ENCODE measurements at places on chromosomes 2 and 18. TPM values are rescaled to one million over a fixed set of nuclear protein-coding genes. Genes with fewer than 3 reads are reported as not detected.

- no peak for DNase-seq
These were observed 104.7 kb downstream of the FEZ2 start for GRCh38 chr2:36493306-36493705.

- no peak for DNase-seq
These were observed 67.9 kb upstream of the RAPGEF4 start for GRCh38 chr2:172667581-172668325.

DNA sequence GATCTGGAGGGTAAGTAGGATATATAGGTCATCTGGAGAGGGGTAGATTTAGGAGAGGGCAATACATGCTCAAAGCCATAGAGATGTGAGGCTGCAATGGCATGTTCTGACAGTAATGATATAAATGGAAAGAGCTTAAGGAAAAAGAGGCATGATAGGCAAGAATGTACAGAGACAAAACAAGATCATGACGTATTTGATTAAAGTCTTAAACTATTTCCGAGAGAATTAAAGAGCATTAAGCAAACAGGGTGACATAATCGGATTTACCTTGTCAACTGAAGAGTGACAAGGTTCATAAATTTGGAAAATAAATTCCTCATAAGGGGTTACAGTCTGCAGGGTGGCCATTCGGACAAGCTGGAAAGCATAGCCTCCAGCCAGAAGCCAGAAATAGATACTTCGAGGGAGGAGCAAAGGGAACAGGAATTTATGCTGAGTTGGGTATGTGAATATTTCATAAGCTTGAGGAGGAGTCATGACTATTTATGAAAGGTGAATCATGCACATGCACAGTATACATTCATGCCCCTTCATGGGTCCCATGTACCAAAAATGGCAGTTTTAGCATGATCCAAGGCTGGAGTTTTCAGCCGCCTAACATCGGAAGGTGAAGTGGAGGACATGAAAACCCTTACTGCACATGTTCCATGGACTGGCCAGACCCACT, 396.2 kb upstream of the VWC2L start:
- DNase-seq = no peak

DNA sequence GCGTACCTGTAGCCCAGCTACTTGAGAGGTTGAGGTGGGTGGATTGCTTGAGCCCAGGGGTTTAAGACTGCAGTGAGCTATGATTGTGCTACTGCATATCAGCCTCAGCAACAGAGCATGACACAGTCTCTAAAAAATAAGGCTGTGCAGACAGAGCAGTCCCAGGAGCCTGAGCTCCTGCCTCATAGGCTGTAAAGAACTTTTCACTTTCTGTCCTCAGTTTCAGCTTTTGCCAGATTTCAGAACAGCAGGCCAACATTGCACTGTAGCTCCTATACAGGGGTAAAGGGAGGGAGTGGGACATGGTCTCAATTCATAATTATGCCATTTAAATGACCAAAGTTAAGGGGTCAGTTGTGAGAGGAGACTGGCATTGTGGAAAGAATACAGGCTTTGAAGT, 150.6 kb downstream of the GALNT1 start:
- no peak for DNase-seq

- no peak for DNase-seq
These were observed 134.8 kb downstream of the COL6A3 start for GRCh38 chr2:237279012-237279768.

- DNase-seq = no peak
These were observed 20.2 kb upstream of the B3GNT2 start for GRCh38 chr2:62175728-62176127.

- no peak for DNase-seq
These were observed 884 bp upstream of the RAPH1 start for GRCh38 chr2:203535784-203536585.

- no peak for DNase-seq
These were observed 808.5 kb downstream of the CPS1 start for GRCh38 chr2:211364911-211365310.

DNA sequence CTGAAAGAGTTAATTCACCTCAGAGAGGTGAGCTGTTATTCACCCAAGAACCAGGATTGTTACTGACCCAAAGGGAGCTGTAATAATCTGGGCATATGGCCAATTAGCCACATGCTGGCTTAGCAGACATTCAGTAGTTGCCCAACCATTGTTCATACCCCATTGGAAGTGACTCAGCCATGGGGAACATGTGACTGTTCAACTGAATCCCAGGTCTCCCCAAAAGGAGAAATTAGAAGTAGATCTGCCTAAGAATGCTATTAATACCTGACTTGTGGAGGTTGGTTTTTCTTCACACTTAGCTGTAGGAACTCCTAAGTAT, 272.6 kb upstream of the UBE2E3 start:
- DNase-seq = no peak

- peak; percentile 58 for DNase-seq
These were observed 47.8 kb downstream of the ZAP70 start for GRCh38 chr2:97761192-97761591.

DNA sequence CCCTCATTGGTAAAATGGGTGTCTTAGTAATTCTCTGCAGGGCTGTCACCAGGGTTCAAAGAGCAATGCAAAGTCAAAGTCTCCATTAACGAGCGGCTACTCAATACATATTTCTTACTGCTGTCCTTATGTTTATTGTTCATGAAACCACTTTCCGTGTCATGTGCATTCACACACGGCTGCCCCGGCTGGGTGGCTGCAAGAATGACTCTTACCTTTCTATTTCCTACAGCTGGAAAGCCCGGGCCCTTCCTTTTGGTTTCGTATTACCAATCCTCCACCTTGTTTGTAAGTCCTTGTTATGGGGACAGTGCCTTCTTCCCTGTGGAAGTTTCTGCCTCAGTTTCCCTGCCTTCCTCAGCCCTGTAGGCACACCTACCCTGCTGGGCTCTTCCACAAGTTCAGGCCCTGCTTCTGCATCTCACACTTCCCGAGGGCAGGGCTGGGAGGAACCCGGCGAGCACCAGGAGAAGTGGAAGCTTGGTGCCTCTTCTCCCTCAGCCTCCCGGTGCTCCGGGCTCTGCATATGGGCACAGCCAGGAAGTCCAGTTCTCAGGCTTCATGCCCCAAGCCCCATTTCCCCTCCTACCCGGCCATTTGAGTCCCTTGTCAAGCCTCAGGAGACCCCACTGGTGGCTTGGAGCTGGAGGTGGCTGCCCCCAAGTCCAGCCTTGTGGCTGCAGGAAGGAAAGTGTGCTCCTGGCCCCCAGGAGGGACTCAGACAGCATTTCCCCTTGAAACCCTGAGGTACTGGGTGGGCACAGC, 18.7 kb upstream of the ACKR3 start:
- DNase-seq = no peak

GRCh38 chr2:238726670-238727584, 121.0 kb upstream of the TWIST2 start:
- no peak for DNase-seq

GRCh38 chr18:9193031-9193430, 56.5 kb downstream of the ANKRD12 start:
- no peak for DNase-seq

DNA sequence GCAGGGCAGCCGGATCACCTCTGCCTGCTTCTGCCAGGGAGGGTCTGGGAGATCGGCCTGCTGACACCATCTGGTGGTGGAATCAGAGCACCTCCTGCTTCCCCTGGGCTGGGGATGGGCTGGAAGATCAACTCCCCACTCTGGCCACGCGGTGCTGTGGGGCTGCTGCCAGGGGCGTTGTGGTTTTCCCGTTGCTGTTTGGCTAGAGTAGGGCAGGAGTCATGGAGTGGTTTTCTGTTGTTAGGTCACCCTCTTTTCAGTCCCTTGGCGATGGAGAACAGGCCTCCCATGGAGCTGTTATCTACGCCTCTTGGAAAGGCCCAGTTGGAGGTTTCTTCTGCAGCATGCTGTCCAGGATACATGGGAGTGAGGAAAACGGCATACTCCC, 15.2 kb downstream of the BCL2L11 start:
- no peak for DNase-seq

GRCh38 chr2:129936334-129936934, 43.0 kb upstream of the RAB6C start:
- no peak for DNase-seq

GRCh38 chr2:15313657-15314056, 247.5 kb downstream of the NBAS start:
- no peak for DNase-seq

DNA sequence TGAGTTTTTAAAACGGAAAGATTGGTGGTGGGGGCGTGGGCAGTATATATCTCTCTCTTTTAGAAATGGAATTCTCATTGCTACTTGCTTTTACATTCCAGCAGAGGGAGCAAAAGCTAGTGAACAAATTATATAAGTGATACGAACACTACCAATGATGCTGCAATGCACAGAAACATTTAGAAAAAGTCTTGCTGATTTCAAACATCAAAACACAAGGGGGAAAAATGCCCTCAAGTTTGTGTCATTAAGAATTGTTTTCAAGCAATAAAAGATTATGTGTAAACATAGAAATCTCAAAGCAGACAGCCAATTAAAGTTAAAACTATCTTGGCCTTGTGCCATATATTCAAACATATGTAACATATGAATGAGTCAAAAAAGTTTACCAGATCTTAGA, 296.3 kb upstream of the KCNJ3 start:
- no peak for DNase-seq

DNA sequence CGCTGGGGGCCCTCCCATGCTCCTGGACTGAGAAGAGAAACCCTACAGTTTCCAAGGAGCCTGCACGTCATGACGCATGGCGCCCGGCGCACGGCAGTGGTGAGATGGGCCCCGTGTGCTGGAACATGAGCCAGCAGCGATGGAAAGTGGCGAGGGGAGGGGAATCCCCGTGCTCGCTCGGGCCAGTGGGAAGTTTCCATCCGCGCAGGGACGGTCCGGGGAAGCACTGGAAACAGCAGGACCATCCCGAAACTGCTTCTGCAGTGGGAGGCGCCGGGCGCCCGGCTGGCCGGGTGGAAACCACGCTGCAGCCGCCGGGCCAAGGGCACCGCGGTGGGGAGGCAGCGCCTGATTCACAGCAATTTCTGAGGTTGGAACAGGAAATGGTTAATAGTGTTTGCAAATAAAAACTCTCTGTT, 4.9 kb upstream of the PDCD1 start:
- DNase-seq = peak; percentile 50

GRCh38 chr2:198188982-198189381, 384.6 kb downstream of the PLCL1 start:
- DNase-seq = no peak

- no peak for DNase-seq
These were observed 18.0 kb downstream of the DGUOK start for GRCh38 chr2:73944714-73945113.

GRCh38 chr18:49137093-49137492, 186.3 kb upstream of the SMAD7 start:
- DNase-seq = no peak

- no peak for DNase-seq
These were observed 17.5 kb downstream of the VRK2 start for GRCh38 chr2:58064086-58064485.

- DNase-seq = no peak
These were observed 1.8 kb upstream of the FRZB start for GRCh38 chr2:182868054-182868796.

- no peak for DNase-seq
These were observed 132.9 kb downstream of the GAREM1 start for GRCh38 chr18:32337821-32338220.

- DNase-seq = no peak
These were observed 691.0 kb downstream of the ZEB2 start for GRCh38 chr2:143828763-143829537.

GRCh38 chr2:189261431-189261841, 81.9 kb upstream of the COL5A2 start:
- DNase-seq = peak; percentile 38

DNA sequence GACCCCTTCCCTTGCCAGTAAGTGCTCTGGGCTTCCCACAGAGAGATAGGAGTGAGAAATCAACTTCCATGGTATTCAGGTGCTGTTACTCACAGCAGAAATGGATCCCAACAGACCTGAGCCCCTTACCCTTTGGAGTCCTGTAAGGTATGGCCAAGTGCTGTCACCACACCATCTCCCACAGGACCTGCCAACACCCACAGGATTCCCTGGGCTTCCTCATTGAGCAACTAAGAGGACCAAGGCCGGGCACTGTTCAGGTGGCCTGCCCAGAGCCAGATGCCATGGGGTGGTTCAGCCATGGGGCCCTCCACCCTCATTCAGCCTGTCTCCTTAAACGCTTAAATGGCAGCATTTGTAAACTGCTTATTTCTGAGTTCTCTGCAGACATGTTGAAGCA, 166.2 kb downstream of the TRIM43 start:
- DNase-seq = no peak

DNA sequence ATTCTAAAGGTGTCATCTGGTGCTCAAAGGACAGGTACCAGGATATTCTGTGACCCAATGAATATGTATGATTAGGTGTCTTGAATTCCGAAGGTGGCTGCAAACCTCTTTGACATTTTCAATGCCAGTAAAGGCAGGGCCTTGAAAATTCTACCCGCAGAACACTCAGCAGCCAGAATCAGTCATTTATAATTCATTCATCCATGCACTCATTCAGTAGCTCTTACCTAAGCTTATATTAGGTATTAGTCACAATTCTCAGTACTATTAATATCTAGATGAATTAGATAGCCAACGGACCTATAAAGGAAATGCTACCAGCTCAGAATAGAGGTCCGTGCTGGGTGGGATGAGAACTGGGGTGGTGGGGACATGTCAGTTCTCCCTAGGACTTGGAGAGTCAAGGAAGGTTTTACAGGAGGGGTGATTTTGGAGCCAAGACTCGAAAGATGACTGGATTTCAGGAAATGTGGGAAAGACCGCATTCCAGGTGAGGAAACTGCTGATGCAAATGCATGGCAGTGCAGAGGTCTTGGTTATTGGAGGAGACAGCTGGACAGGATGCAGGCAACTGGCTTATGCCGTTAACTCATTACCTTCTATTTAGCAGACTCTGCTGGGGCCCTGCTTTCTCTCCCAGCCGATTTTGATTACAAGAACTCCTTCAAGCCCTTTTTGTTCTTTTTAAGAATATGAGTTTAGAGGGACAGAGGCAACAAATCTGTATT, 7.2 kb downstream of the TRIB2 start:
- no peak for DNase-seq

The NEU4 gene
- not detected for total RNA-seq

The FRZB gene
- not detected for total RNA-seq

The FABP1 gene
- not detected for total RNA-seq

The CMPK2 gene
- total RNA-seq = 0.62 TPM

The ATOH8 gene
- not detected for total RNA-seq

The TYMS gene
- 307 TPM for total RNA-seq

The ACVR1C gene
- 0.61 TPM for total RNA-seq

The CD302 gene
- 0.75 TPM for total RNA-seq

The MEIS1 gene
- total RNA-seq = not detected

The SIX3 gene
- not detected for total RNA-seq

The CCNYL1 gene
- 6.1 TPM for total RNA-seq

The TACR1 gene
- total RNA-seq = not detected

The TXNDC2 gene
- not detected for total RNA-seq

The HADHB gene
- 75.1 TPM for total RNA-seq

The GRHL1 gene
- total RNA-seq = 0.93 TPM

The ANKRD30B gene
- not detected for total RNA-seq

The TFCP2L1 gene
- total RNA-seq = 0.16 TPM

The RGPD4 gene
- total RNA-seq = 0.72 TPM

The MOGAT1 gene
- total RNA-seq = not detected

The PLCL1 gene
- total RNA-seq = 0.70 TPM

The PRR30 gene
- not detected for total RNA-seq

The FOXI3 gene
- not detected for total RNA-seq
